NCI-H82 (cell line): ENCODE measurements at places on chromosomes 5 and 9.

GRCh38 chr5:96868603-96869371, 7.5 kb upstream of the ERAP2 start:
- DNase-seq = peak; percentile 60

DNA sequence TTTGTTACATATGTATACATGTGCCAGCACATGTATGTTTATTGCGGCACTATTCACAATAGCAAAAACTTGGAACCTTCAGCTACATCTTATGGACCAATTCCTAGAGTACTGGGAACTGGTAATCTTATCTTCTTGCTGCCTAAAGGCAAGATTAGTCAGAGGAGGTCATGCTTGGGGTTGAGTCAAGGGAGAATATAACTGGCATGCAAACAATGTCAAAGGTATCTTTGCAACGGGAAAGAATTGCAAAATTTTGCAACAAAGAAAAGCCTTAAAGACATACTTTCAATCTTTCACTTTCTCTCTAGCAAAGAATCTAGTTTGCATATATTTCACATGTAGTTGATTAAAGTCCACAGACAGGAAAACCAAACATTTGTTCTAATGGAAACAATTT, 145.2 kb downstream of the EDIL3 start:
- DNase-seq = no peak

- no peak for DNase-seq
These were observed 64.4 kb downstream of the MAP1B start for GRCh38 chr5:72171667-72172066.

GRCh38 chr9:121115466-121115865, 40.7 kb downstream of the CNTRL start:
- no peak for DNase-seq

DNA sequence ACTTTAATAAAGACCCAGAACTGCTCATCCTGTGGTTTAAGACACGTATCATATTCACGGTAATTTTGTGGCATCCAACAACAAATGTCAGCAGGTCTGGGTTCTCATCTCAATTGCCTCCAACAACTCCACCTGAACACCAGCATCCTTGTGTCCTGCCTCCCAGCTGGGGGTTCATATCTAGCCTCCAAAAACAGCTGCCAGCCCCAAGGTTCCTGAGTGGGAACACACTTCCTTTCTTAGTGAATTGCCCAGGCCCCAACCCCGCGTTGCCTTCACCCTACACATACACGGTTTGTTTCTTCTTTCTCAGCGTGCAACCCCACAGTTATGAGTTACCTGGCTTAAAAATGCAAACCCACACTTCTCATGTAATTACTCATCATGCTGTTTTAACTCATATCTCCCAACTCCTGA, 77.9 kb downstream of the SEMA4D start:
- DNase-seq = no peak

- no peak for DNase-seq
These were observed 547.2 kb downstream of the CSNK1G3 start for GRCh38 chr5:124059200-124059599.

GRCh38 chr9:105385381-105385985, 62.4 kb upstream of the FSD1L start:
- no peak for DNase-seq

GRCh38 chr9:108956631-108957026, 22.4 kb downstream of the ABITRAM start:
- DNase-seq = no peak

DNA sequence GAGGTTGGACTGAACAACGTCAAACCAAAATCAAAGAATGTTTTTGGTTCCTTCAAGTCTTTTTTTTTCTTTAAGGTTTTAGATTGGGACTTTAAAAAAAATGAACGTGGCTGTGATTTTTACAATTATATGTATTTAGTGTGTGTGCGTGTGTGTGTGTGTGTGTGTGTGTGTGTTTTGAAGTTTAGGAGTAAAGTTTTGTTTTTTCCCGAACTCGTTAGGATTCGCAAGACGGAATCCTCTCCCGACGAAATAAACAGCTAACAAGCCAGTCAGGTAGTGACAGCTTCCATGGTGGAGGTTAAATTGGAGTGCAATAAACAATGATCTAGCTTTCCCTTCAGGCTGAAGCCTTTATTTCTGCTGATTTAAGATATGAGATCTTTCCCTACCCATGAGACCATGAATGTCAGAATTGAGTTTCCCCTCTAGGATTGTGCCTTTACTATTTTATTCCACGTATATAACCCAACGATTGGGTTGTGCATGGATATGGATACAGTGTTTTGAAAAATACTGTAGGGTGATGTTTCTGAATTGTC, 1.2 kb downstream of the KIAA1958 start:
- DNase-seq = peak; percentile 30

DNA sequence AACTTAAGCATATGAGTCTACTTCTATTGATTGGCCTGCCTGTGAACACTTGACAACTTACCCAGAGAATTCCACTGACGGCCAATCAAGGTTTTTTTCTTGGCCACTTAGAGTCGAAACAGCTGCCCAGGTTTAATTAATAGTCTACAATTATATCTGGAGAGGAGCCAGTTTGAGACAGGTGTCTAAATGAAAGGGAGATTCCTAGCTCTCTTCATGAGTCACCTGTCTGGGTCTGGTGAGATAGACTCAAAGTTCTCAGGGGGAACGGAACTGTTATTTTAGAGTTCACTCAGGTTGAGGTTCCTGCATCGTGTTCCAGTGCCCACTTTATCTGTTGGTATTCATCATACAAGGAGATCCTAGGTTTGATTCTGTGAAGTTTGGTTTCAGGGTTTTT, 111.0 kb downstream of the CD180 start:
- peak; percentile 18 for DNase-seq

DNA sequence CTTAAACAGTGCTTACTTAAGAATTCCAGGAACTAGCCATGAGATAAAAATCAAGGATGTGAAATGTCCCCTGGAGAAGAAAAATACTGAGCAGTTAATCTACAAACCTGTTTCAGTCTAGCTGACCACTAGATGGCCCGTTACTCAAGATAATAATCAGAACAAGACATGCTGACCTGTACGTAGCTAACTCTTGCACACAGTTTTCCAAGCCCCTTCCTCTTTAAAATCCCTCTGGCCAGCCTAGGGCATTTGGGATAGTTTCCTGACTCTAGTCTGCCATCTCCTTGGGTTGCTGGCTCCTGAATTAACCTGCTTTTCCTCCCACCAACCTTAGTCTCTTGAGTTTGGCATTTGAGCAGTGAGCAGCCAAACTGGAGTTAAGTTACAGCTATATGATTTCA, 59.2 kb upstream of the TRAF1 start:
- peak; percentile 75 for DNase-seq

DNA sequence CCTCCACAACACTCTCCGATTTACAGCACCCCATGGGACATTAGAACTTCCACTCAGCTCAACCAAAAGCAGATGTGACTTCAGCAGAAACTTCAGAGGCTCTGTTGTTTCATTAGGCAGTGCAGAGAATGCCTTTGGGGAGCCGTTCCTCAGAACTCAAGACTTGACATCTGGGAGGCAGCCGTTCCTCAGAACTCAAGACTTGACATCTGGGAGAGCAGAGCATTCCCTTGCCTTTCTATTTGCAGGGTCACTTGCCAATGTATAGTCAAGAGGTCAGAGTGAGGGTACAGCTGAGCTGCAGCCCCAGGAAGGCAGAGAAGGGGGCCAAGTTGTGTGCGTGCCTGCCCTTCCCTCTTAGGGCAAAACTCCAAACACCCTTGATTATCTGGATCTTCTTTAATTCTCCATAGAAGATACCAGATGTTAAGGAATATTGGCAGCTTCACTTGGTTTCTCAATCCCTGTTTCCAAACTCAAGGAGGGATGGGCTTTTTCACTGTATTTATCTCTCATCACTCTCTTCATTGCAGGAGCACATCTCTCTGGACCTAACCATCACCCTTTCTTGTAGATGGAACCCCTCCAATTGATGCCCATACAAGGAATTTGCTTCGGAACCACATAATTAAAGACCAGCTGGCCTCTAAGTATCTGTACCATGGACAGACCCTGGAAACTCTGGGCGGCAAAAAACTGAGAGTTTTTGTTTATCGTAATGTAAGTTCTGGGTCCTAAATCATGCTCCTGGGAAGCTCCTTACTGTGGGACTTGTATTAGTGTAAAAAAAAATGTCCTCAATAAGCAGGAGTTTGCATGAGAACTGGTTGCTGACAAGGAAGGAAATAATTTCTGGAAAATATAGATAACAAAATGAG, 25.6 kb downstream of the TGFBI start:
- DNase-seq = no peak

GRCh38 chr5:33033516-33033915, 322.4 kb downstream of the NPR3 start:
- no peak for DNase-seq

DNA sequence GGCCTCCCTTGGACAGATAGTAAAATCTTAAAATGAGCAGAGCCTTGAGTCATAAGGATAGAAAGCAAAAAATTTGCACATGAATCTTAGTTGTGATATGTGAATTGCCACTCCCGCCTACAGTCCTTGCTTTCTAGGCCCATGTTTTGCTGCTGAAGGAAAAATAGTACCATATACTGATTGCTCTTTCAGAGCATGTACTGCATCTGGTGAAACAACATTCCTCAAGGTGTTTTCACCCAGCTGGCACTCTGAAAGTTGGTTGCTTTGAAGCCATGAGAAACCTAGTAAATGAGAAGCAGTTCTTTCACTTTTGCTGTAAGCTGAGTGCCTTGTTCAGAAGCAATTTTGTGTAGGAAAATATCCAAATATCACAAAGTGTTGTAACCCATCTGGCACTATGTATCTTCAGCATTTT, 10.3 kb downstream of the CDC37L1 start:
- no peak for DNase-seq

DNA sequence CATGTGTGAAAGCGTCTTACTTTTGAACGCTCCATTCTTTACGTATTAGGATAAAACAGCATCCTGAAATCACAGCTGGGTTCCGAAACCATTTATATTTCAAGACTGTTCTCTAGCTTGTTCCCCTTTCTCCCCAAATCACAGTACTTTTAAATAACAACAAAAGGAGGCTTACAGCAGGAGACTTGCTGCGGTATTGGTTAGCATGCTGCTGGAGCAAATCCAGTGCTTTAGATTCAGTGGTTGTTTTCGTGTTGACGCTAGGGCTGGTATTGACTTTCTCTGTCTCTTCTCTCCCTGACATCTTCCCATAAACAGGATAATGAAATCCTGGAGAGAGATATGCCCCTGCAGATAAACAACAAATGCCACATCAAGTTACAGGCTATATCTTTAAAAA, 103.1 kb downstream of the ZNF608 start:
- DNase-seq = no peak

GRCh38 chr9:130955947-130956621, 17.0 kb upstream of the FIBCD1 start:
- no peak for DNase-seq

- no peak for DNase-seq
These were observed 7.6 kb downstream of the FYB1 start for GRCh38 chr5:39211773-39212172.

- DNase-seq = no peak
These were observed 14.4 kb downstream of the CARD19 start for GRCh38 chr9:93110311-93110855.

GRCh38 chr5:151053796-151054462, 26.9 kb downstream of the TNIP1 start:
- no peak for DNase-seq

DNA sequence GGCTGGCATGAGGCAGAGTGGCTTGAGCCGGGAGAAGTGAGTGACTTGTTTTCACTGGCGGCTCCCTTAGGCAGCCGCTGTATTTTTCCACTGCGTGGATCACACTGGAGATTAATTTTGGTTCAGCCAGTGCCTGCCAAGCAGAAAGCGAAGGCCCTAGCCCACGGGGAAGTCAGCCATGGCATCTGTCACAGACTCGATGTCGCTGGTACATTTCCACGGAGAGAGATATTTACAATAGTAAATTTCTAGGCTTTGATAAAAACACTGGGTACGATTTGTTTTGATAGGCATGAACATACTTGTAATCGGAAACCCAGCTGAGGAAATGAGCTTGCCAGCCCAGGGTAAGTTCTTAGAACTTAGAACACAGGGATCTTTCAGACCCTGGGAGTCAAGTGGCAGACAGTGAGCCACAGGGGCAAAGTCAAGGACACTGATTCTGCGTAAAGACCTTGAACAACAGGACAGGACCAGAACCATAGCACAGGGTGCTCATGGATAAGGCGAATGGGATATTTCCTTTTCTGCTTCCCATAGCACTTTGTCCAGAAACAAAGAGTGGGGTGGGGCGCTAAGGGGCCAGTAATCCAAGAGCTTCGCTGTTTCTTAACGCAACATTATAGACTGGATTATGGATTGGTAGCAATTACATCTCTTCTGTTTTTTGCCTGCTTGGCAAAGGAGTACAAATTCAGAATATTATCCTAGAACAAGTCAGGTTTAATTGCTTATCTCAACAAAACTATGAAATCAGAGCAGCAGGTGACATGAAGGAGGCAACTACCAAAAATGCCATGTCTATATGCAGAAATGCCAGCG, 4.5 kb downstream of the DUSP1 start:
- DNase-seq = peak; percentile 12

GRCh38 chr9:2936221-2936620, 92.3 kb upstream of the PUM3 start:
- no peak for DNase-seq

DNA sequence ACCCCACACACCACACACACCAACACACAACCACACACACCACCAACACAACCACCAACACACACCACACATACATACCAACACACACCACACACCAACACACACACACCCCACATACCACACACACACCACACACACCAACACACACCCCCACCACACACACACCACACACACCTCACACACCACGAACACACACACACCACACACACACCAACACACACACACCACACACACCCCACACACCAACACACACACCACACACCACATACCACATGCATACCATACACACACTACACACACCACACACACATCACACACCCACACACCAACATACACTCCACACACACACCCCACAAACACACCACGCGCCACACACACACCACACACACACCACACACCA, 171.4 kb downstream of the GOLPH3 start:
- DNase-seq = no peak

- no peak for DNase-seq
These were observed 14.1 kb downstream of the SEMA4D start for GRCh38 chr9:89483592-89484474.

GRCh38 chr9:133238851-133239532, 29.9 kb upstream of the OBP2B start:
- DNase-seq = peak; percentile 63

GRCh38 chr9:120935383-120935857, 8.8 kb upstream of the TRAF1 start:
- DNase-seq = peak; percentile 66

DNA sequence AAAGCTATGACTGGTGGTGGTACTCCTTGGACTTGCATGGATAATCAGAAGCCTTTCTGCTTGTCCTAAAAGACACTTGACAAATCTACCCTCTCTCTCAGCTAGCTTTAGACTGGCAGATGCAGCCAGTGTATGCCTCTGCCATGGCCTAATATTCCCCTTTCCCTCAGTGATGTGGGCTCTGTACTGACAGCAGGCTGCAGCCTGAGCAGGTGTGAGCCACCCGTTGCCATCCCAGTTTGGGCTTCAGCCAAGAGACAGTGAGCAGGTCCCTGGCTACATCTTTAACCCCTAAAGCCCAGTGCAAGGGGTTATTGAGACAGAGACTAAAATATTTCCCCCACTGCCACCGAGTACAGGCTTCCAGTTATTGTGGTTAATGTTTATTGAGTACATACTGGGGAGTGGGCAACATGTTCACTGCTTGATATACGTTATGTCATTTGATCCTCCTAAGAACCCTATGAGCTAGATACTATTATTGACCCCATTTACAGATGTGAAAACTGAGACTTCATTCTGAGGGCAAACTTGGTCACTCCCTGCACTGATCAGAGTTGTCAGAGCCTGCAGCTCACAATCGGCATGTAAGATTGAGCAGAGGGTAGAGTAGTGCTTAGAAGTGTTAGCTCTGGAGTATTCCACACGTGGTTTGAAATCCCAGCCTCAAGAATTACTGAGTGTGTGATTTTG, 254.2 kb downstream of the ARHGAP26 start:
- peak; percentile 55 for DNase-seq
